C1 segment of cervical spinal cord (tissue), 14 donors: ENCODE measurements at places on chromosomes 7 and 10.

- no peak for DNase-seq
Observed at GRCh38 chr10:94683214-94684054, at the start of gene CYP2C18. CYP2C18 (plus strand) TSS chr10:94683729; CDS start chr10:94683820, 91 bp downstream.

GRCh38 chr10:100807241-100807951 is 62.0 kb downstream of the PAX2 start:
- no peak for DNase-seq

GRCh38 chr10:81708929-81709328 is 166.1 kb upstream of the NRG3 start:
- DNase-seq = no peak

DNA sequence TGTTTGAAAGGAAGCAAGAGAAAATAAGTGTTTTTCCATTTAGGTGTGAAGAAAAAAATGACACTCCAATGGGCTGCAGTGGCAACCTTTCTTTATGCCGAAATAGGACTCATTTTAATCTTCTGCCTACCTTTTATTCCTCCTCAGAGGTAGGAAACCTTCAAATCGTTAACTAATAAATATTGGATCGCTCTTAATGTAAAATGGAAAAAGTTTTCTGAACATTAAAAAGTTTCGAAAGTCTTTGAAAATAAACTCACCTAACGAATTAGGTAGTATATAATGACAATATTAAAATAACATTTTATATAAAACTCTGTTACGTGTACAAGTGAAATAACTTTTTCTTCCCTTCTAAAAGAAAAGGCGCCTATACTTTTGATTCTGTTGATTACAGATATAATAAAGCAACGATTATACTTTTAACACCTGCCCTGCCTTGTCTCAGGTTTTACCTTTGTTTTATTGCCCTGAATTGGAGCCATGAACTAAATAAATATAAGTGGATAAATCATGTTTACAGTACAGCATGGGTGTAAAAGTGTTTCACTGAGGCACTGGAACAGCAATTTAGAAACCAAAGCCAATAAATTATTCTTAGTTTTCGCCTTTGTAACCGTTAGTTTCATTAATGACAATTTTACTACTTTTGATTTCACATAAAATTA is 804 bp downstream of the BCAP29 start:
- no peak for DNase-seq

DNA sequence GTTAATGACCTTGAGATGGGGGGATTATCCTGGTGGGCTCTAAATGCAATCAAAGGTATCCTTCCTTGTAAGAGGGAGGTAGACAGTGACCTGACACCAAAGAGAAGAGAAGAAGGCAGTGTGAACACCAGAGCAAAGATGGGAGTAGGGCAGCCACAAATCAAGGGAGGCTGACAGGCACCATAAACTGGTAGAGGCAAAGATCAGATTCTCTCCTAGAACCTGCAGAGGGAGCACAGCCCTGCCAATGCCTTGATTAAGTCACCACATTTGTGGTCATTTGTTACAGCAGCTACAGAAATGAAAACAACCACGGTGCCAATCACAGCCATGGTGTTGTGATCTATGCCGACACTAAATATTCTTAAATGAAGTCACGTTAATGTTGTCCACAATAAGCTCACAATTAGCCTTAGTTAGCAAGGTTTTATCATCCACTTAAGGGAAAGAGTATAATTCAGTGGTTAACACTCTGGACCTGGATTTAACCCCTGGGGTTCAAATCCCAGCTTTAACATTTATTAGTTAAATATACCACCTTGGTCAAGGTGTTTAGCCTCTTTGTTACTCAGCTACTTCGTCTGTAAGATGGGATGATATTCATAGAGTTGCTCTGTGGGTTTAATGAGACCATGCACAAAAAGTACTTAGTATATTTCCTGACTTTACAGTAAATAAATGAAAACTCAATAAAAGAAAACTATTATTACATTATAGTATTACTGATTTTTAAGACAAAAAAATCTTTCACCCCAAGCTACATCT is 70.8 kb downstream of the SGMS1 start:
- DNase-seq = no peak

GRCh38 chr10:89213191-89213808 is 6.2 kb upstream of the CH25H start:
- DNase-seq = no peak

- no peak for DNase-seq
Observed at GRCh38 chr10:43781480-43782361, 133.0 kb upstream of the ZNF32 start.

DNA sequence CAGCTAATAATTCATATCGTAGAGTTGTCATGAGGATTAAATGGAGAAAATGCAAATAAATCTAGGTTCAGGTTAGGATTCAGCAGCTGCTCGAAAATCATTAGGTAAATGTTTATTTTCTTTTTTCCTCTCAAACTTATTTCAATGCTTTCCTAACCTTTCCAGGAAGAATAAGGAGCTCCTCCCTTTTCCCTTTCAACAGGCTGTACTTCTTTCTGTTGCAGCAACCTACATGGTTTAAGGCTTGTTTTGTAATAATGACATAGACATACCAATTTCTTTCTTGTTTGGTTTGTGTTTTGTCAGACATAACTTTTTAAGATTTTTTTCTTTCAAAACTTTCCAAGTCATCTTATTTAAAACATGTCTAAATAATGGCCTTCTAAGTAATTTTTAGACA is 18.2 kb downstream of the GPR141 start:
- DNase-seq = no peak

DNA sequence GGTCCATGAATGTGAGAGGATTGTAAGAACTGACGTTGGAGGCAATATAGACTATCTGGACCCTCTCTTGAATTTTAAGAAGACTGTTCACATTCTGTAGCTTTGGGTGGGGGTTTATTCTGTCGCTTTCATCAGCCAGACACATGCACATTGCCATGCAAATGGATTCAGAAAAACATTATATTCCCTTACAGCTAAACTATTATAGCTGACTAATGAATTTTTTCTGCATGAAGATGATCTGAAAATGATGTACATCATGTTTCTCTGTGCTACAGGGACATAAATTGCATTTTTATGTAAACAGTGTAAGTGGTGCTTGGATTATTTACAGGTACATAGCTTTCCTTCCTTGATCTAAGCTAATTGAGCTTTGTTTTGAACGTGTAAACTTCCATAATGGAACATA is 1.5 kb downstream of the MET start:
- DNase-seq = no peak

DNA sequence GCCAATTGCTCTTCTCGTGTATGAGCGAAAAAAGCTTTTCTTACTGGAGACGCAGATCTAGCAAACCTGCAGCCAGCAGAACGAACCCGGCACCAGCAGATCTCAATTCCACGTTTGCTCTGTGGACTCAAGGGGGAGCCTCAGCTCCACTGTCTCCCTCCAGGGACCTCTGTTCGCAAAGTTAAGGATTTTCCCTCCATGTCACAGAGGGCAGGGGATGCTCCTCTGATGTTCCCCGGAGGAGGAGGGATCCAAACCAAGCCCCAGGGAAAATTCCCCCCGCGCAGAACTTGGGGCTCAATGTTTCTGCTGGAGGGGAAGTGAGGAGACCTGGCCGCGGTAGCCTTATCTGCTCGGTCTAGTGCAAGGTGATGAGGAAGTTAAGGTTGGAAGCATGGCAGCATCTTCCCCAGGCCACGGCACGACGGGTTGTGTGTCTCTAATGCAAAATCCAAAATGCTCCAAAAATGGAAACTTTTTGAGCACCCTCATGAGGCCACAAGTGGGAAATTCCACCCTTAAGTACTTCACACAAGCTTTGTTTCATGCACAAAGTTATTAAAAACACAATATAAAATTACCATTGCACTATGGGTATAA is 9.0 kb downstream of the IQCE start:
- no peak for DNase-seq
